ENCODE measurements at places on chromosomes 2 and 18. TPM values are rescaled to one million over a fixed set of nuclear protein-coding genes. Genes with fewer than 3 reads are reported as not detected.

G6PC2 gene
- total RNA-seq: not detected

DCDC2C gene
- not detected for total RNA-seq

UCN gene
- total RNA-seq: 1.1 TPM

HTR2B gene
- total RNA-seq: 13.0 TPM

SGO2 gene
- 28.6 TPM for total RNA-seq

ABCB11 gene
- total RNA-seq: not detected

ZNG1B gene
- total RNA-seq: 25.9 TPM

SERPINB10 gene
- not detected for total RNA-seq

KHK gene
- 0.56 TPM for total RNA-seq

CCDC148 gene
- total RNA-seq: 2.0 TPM

CD8B gene
- not detected for total RNA-seq

All from regular cardiac myocyte (primary cell).